ENCODE measurements at places on chromosomes 3 and 15. TPM values are rescaled to one million over a fixed set of nuclear protein-coding genes. Genes with fewer than 3 reads are reported as not detected.

Gene RCCD1
- total RNA-seq, result 20.8 TPM

Gene POPDC2
- total RNA-seq, result 0.13 TPM

Gene SERINC4
- total RNA-seq, result not detected

Gene KCNH8
- total RNA-seq, result not detected

Gene GOLGA8R
- 0.08 TPM for total RNA-seq

Gene IL5RA
- not detected for total RNA-seq

Gene SOX2
- total RNA-seq, result not detected

Gene PLSCR4
- total RNA-seq, result 20.6 TPM

Gene FBLN2
- total RNA-seq, result 25.2 TPM

All from epithelial cell of alveolus of lung (primary cell).